ENCODE measurements at places on chromosomes 1 and 21. TPM values are rescaled to one million over a fixed set of nuclear protein-coding genes. Genes with fewer than 3 reads are reported as not detected.

GRCh38 chr1:205976708-205977401, 26.3 kb downstream of the RAB7B start:
- H3K36me3 ChIP-seq: no peaks in the 10 kb centered on the region
- H3K4me1 ChIP-seq: peaks cover 19% of the 10 kb centered on the region
- no peak overlapping the region for H3K27ac ChIP-seq
- no peak overlapping the region for H3K4me3 ChIP-seq

DNA sequence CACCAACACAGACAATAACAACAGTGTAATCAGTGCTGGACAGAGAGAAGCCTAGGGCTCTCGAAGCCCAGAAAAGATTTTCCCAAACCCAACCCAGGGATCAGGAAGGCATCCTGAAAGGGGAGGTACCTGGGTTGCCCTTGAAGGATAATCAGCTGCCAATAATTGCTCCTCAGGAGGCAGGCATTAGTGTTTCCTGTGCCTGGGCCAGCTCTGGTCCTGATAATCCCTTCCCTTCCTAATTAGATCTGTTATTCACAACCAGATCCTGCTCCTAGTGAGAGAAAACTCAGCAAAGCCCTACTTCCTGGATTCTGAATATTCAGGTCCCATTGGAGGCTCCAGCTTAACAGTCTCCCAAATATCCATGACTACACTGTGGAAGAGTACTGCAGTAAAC, 117.4 kb downstream of the DMRTA2 start:
- no peaks in the 10 kb centered on the region for H3K27me3 ChIP-seq
- no peaks in the 10 kb centered on the region for H3K4me1 ChIP-seq
- no peak overlapping the region for H3K27ac ChIP-seq
- DNase-seq: no peak
- no peak overlapping the region for H3K4me3 ChIP-seq
- H3K36me3 ChIP-seq: no peaks in the 10 kb centered on the region

- no peak overlapping the region for H3K27ac ChIP-seq
- H3K27me3 ChIP-seq: no peaks in the 10 kb centered on the region
- H3K4me3 ChIP-seq: peak overlapping the region; percentile 51
- DNase-seq: no peak
Measured at GRCh38 chr1:228212415-228212965, 4.6 kb downstream of the OBSCN start.

DNA sequence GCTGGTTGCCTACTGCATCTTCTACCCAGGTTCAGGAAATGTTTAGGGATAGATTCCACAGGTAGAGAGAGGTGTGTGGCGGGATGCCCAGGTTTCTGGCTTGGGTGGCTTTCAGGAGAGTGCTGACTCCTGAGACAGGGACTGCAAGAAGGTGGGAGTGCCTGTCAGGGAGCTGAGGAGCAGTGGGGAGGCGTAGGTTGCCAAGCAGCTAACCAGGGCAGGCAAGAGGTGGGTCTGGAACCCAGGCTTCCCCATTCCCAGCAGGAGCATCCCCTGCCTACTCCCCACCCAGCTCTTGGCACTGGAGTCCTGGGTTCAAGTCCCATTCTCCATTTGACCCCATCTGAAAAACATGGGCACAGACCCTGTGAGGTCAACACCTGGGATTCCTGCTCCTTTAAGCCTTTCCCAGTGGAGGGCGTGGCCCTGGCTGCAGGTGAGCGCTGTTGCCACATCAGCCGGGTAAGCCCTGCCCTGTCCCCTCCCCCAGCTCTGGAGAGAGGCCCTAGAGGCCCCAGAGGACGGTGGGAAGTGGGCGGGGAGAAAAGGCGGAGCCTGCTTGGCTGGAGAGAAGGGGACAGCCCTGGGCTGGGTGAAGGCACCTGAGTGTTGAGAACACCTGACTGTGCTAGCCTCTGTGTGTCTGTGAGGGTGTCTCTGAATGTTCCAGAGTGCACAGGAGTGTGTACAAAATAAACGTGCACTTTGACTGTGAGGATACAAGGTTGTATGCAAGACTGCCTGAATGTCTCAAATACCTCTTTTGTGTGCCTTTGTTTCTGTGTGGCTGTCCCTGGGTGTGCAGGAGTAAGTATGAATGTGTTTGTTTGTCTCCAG, 14.0 kb upstream of the SYNC start:
- H3K4me1 ChIP-seq: peaks cover 4% of the 10 kb centered on the region
- no peak for DNase-seq
- H3K27ac ChIP-seq: peak overlapping the region; percentile 62
- H3K4me3 ChIP-seq: no peak overlapping the region
- no peaks in the 10 kb centered on the region for H3K27me3 ChIP-seq

- H3K27me3 ChIP-seq: no peaks in the 10 kb centered on the region
- no peak for DNase-seq
- no peaks in the 10 kb centered on the region for H3K36me3 ChIP-seq
- no peak overlapping the region for H3K4me3 ChIP-seq
- H3K4me1 ChIP-seq: no peaks in the 10 kb centered on the region
Measured at GRCh38 chr1:92291372-92291999, 7.3 kb downstream of the GLMN start.

- H3K27ac ChIP-seq: peak within 1 kb of the TSS; percentile 99
- H3K4me1 ChIP-seq: peaks cover 47% of the 10 kb centered on the region
- no peak for DNase-seq
Measured at GRCh38 chr1:6785318-6785727, at the start of gene CAMTA1. TSS of gene CAMTA1 (plus strand) at chr1:6785454. CDS start at chr1:6785531, 77 bp downstream.

DNA sequence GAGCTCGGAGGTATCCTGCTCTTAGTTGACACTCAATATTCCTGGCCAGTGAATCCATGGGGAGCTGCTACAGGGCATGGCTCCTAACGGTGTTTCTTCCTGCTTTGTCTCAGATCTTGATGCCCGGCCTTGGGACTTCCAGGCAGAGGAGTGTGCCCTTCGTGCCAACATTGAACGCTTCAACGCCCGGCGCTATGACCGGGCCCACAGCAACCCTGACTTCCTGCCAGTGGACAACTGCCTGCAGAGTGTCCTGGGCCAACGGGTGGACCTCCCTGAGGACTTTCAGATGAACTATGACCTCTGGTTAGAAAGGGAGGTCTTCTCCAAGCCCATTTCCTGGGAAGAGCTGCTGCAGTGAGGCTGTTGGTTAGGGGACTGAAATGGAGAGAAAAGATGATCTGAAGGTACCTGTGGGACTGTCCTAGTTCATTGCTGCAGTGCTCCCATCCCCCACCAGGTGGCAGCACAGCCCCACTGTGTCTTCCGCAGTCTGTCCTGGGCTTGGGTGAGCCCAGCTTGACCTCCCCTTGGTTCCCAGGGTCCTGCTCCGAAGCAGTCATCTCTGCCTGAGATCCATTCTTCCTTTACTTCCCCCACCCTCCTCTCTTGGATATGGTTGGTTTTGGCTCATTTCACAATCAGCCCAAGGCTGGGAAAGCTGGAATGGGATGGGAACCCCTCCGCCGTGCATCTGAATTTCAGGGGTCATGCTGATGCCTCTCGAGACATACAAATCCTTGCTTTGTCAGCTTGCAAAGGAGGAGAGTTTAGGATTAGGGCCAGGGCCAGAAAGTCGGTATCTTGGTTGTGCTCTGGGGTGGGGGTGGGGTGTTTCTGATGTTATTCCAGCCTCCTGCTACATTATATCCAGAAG, 16.7 kb downstream of the ALX3 start:
- H3K27ac ChIP-seq: no peak overlapping the region
- H3K4me3 ChIP-seq: no peak overlapping the region
- H3K36me3 ChIP-seq: peaks cover 92% of the 10 kb centered on the region
- peaks cover 6% of the 10 kb centered on the region for H3K4me1 ChIP-seq
- no peak for DNase-seq
- no peaks in the 10 kb centered on the region for H3K27me3 ChIP-seq

DNA sequence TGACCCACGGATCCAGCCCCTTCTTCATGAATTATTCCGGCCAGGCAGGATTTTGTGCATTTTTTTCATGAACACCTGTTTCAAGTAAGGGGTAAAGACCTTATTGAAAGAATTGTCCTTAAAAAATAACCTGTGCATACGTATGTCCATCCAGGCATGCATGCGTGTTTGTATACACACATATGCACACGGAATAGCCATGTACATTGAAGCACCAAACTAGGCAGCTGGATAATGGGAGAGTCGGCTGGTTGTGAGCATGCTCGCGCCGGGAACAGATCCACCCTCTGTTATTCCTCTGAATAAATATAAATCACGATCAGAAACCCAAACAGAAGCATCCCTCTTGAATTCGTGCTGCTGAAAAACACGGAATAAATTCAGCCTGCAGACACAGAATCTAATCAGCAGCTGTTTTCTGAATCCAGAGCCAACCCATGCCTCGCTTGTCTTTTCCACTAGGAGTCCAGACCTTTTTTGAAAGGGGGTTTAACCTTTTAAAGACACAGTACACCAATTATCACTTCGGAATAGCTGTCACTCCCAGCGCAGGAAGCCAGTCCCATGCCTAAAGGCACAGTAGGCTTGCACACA, at the start of gene HIVEP3:
Gene HIVEP3 (minus strand): TSS at position 473 of the 594 bp plus-strand sequence.
- H3K4me3 ChIP-seq: peak within 1 kb of the TSS; percentile 50
- H3K4me1 ChIP-seq: peaks cover 18% of the 10 kb centered on the region
- DNase-seq: no peak
- no peaks in the 10 kb centered on the region for H3K27me3 ChIP-seq
- H3K36me3 ChIP-seq: no peaks in the 10 kb centered on the region

DNA sequence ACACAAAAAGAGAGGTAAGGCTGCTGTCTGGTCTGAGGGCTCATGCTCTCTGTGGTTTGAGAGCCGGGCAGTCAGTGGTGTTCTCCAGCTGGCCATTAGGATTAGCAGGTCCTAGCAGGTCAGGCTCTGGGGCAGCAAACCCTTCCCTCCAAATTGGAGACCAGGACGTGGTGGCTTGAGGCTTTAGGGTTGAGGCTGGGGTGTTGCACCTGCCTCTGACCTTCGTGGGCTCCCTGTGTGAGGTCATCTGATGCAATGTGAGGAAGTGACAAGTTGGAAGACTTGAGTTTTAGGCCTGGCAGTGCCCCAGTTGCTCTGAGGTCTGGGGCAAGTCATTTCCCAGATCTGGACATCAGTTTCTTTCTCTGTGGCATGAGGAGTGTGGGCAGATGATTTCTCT, 24.4 kb downstream of the SZRD1 start:
- DNase-seq: no peak
- no peak overlapping the region for H3K27ac ChIP-seq
- H3K4me3 ChIP-seq: no peak overlapping the region
- H3K4me1 ChIP-seq: peaks cover 65% of the 10 kb centered on the region

Gene SASS6
- 3.4 TPM for total RNA-seq

Gene CFHR4
- not detected for total RNA-seq

Gene EXO1
- 10.6 TPM for total RNA-seq

Data from vagina (tissue), 2 donors.